ENCODE measurements at places on chromosomes 7 and 10.
A peak's percentile ranks its signal among the peaks of the same experiment; 100 is the strongest.

- no peak for DNase-seq
These were observed 44.7 kb downstream of the PDE1C start for GRCh38 chr7:32025381-32026082.

- no peak for DNase-seq
These were observed 186.4 kb downstream of the PDE1C start for GRCh38 chr7:31883761-31884164.

DNA sequence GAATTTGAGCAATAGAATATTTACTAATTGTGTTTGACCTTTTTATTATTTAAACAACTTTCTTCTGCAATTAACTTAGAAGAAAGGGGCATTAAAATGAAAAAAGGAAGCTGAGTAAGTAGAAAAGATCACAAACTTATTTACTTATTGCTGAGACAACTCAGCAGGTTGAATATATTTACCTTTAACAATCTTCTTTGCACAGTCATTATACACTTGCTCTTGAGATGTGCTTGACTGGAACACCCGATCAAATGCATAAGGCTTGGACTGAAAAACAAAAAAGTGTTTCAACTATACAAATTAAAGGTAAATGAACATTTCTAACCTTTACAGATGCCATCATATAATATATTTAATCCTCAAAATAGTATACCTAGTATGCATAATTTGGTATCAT lies 7.9 kb downstream of the KIF5B start:
- DNase-seq: no peak

GRCh38 chr7:100629117-100629716 lies 12.1 kb downstream of the TFR2 start:
- DNase-seq: peak; percentile 20

- no peak for DNase-seq
These were observed 20.4 kb upstream of the UTF1 start for GRCh38 chr10:133209641-133210040.

Measured in stimulated activated CD4-positive, alpha-beta T cell treated with anti-CD3 and anti-CD28 coated beads, Interleukin-4, amount 100 ng/mL, for 1 hour (primary cell).